NCI-H2107 (cell line): ENCODE measurements at places on chromosomes 5 and 9.

GRCh38 chr5:116454417-116454927 lies 120.2 kb downstream of the SEMA6A start:
- DNase-seq: no peak

DNA sequence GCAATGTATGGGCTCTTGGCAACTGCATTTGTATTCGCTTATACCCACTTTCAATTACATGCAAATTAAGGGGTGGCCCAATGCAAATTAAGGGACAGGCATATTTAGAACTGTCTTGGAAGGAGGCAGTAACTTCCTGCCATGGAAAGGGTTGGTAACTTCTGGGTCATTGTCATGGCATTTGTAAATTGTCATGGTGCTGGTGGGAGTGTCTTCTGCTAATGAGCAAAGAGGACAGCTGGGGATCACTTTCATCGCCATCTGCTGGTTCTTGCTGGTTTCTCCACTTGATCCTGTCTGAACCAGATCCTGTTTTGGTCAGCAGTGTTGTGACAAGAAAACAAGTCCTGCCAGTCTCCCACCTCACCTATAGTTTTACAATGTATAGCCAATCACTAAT lies 23.3 kb upstream of the UGT3A2 start:
- no peak for DNase-seq

- DNase-seq: peak; percentile 4
These were observed 154.1 kb upstream of the CD180 start for GRCh38 chr5:67350618-67351201.

DNA sequence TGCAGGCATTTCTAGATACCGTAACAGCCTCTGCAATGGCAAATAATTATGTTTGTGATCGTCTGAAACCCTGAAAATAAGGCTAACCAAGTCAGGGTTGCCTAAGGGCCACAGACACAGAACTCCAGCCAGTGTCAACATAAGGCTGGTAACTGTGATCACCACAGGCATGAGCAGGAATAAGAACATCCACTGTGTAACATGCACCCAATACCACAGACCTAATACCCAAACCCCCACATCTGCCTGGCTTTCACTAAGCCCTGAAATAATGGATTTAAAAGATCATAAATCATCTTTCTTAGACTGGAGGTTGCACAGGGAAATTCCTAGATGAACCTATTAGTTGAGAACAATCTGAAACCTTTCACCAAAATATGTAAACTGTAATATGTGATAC lies 394.5 kb downstream of the NFIB start:
- DNase-seq: no peak

- peak; percentile 1 for DNase-seq
These were observed 19.3 kb downstream of the SLC6A7 start for GRCh38 chr5:150209099-150209635.

- no peak for DNase-seq
These were observed 70.5 kb downstream of the CDKN2A start for GRCh38 chr9:21923694-21924093.

- no peak for DNase-seq
These were observed 183.9 kb upstream of the POU5F2 start for GRCh38 chr5:93925321-93925720.

DNA sequence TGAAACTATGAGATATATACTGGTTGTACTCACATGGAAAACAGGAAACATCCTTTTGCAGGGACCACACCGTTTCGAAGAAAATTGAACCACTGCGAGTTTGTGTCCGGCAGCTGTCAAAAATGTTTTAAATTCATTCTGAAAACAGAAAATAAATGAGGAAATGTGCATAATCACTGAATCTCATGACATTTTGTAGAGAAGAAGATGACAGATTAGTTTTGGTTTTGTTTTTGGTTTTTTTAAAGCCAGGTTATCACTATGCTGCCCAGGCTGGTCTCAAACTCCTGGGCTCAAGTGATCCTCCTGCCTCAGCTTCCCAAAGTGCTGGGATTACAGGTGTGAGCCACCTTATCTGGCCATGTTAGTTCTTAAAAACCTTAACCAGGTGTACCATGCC lies 3.5 kb downstream of the TXNDC8 start:
- no peak for DNase-seq

DNA sequence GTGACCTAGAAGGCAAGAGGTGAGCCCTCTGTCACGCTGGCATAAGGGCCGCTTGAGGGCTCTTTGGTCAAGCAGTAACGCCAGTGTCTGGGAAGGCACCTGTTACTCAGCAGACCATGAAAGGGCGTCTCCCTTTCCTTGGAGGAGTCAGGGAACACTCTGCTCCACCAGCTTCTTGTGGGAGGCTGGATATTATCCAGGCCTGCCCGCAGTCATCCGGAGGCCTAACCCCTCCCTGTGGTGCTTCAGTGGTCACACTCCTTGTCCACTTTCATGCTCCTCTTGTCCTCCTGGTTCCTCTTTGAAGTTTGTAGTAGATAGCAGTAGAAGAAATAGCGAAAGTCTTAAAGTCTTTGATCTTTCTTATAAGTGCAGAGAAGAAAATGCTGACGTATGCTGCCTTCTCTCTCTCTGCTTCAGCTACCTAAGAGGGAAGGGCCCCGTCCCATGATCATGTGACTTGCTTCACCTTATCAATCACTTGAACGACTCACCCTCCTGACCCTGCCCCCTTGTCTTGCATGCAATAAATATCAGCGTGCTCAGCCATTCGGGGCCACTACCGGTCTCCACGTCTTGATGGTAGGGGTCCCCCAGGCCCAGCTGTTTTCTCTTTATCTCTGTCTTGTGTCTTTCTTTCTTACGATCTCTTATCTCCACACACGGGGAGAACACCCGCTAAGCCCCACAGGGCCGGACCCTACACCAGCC lies 16.7 kb upstream of the SCGB3A1 start:
- DNase-seq: no peak

DNA sequence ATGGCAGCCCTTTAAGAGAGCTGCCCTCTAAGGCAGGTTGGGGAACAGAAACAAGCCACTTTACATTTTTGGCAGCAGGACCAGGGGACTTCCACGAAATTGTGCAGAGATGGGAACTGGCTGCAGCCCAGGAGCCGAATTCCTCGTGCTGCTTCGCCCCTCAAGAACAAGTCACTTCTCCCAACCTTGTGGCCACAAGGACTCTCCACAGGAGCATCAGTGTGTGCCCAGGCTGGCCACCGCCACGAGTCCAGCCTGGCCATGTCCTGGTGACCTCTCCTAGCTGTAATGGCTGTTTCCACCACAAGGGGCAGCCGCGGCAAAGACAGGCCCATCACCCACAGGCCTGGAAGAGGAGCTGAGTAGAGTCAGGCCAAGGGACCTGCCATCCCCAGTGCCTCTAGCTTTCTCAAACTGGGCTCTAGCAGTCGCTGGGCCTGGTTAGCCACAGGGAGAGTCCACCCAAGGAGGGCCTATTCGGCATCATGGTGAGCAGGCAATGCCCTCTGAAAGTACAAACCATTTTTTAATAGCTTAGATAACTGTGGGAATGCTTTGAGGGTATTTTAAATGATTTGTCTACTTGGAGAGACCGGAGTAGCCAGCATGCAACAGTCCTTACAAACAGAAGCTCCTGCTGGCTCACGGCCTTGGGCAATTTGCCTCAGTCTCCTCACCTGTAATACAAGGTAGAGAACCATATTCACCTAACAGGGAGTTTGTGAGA lies 129.0 kb downstream of the COL23A1 start:
- no peak for DNase-seq

DNA sequence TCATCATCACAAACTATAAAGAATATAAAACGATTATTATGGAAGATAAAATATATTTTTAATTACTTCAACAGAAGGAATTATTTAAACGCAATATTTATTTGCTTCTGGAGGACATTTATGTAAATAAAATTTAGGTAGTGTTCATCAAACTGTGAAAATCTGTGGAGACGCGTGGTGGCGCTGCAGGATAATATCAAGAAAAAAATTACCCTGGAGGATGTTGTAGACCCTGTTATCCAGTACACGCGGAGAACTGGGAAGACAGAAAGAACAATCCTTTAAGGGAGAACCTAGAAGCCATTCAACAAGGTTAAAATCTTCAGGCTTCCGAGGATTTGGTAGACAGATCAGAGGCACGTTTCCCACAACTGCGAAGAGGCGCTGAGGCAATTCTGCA lies at the start of gene PCDHB12:
Gene PCDHB12 (plus strand): TSS at position 242 of the 400 bp plus-strand sequence. CDS start 189 bp downstream, outside the sequence.
- DNase-seq: no peak

DNA sequence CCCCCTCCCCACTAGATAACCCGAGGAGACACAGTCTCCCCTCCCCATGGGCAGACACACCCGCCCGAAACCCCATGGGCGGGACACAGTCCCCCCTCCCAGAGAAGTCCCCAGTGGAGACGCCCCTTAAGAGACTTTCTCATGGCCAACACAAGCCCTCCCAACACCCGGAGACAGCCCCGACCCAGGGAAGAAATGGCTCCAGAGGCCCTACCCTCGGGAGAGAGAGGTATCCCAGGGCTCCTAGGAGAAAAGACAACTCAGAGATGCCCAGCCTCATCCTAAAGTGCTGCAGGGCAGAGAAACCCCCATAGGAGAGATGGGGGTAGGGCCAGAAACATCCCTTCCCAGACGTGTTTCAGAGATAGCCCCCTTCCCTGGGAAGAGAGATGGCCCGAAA lies 27.4 kb downstream of the PCDH1 start:
- no peak for DNase-seq

GRCh38 chr9:107404161-107404560 lies 85.4 kb downstream of the KLF4 start:
- DNase-seq: no peak

DNA sequence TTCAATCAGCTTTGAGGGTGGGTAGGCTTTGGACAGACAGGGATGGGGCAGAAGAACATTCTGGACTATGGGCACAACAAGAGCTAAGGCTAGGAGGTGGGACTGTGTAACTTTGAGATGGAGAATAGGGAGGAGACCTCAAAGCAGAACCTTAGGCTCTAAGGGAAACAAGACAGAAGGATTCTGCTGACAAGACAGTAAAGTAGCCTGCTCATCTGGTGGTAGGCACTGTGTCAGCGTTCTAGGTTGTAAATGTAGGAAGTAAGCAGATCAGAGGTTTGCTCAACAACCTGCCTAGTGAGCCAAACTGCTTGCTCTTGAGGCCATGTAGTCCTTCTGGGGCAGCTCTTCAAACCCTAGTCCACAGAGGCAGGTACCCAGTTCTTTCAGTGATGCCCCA lies 15.0 kb upstream of the IL12B start:
- no peak for DNase-seq

DNA sequence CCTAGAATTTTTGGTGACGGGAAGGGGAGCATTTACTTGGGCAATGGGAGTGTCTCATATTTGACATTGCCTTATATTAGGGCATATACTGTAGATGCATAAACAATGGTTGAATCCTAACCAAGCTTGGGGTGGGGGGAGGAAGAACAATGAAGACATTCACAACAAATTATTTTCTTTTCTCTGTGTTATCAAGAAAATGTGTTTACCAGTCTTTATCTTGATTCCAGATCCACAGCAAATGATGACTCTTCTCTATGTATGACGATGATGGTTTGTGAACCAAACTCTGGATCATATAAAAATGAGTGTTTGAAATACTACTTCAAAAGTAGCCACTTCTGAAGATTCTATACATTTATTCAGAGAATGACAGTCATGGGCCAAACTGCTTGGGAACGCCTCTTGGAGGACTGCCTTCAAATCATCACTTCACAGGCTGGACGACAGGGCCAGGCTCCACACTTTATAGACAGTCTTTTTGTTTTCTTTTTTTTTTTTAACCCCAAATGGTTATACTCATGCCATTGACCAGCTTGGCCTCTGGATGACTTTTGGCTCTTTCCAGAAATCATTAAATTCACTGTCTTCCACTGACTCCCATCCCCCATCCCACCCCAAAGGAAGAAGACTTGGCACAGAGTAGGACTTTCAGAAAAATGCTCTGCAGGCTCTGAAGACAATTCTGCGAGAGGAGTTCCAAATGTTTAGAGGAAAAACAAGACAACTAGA lies 123.8 kb upstream of the LIFR start:
- no peak for DNase-seq

DNA sequence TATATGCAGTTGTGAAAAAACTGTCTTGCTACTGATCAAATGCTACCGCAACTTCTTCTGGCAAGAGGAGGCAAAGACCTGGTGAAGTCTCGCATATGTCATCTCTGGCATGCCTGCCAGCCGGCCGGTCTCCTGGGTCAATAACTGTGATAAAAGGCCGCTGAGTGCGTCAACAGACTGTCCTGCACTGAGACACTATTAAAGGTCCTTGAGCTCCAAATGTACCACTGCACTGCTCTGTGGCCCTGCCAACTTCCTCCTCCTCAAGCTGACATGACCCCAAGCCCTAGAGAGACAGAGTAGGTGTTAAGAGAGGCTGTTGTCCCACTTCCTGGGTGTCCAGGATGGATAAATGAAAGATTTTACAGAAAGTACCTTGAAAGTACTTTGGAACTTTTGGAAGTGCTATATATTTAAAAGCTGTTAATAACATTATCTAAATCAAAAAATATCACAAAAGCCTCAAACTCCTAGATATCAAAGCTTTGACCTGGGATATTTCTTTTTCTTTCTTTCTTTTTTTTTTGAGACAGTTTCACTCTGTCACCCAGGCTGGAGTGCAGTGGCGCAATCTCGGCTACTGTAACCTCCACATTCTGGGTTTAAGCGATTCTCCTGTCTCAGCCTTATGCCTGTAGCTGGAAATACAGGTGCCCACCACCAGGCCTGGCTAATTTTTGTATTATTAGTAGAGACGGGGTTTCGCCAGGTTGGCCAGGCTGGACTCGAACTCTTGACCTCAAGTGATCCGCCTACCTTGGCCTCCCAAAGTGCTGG lies 31.5 kb downstream of the RAPGEF1 start:
- DNase-seq: no peak

- DNase-seq: no peak
These were observed 36.1 kb downstream of the TLE1 start for GRCh38 chr9:81653240-81653639.

DNA sequence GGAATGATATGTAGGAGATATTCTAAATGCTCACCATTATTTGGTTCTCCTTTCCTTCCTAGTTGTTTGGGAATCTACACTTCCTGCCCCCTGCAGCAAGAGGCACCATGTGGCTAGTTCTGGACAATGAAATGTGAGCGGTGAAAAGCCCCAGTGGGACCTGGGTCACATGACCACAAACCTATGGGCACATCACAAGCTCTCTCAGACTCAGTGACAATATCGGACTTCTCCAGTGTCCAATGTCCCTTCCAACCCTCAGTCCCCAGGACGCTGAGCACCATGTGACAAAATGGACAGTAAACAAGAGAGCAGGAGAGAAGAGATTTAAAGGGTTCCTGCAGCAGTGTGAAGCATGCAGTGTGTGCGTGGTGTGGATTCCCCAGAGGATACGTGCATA lies 44.6 kb upstream of the FOXE1 start:
- no peak for DNase-seq

DNA sequence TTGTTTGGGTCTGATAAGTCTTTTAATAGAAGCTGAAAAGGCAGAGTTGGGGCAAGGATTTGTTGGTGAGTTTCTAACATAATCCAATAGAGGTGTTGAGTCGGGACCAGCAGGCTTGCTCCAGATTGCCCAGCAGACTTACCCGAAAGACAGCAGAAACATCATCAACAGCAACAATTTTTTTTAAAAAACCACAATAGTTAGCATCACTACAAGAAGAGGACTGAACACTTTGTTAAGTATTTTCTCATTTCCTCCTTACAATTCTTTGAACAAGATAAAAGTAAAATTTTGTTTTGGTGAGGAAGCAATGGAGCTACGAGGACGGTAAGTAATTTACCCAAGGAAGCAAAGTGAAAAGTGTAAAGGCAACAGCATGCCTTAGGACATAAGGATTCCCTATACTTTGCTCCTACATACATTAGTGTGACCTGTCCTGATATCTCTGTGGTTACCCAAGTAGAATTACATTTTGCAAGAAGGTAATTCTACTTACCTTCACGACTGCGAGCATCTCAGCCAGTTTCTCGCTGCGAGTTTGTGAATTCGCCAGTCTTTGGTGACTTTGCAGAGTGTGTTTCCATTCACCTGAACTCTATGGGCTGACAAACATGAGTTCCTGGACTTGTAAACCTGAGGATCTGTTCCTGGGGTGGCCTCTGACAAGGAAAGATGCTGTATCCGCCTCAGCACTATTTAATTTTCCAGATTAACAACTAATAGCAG lies 13.2 kb downstream of the ITK start:
- no peak for DNase-seq
